Stimulated activated CD8-positive, alpha-beta memory T cell treated with anti-CD3 and anti-CD28 coated beads, Interleukin-15, amount 100 ng/mL, for 24 hours (primary cell): ENCODE measurements at places on chromosomes 6 and 20.

- no peak for DNase-seq
These were observed 17.4 kb upstream of the SLCO4A1 start for GRCh38 chr20:62624719-62625453.

DNA sequence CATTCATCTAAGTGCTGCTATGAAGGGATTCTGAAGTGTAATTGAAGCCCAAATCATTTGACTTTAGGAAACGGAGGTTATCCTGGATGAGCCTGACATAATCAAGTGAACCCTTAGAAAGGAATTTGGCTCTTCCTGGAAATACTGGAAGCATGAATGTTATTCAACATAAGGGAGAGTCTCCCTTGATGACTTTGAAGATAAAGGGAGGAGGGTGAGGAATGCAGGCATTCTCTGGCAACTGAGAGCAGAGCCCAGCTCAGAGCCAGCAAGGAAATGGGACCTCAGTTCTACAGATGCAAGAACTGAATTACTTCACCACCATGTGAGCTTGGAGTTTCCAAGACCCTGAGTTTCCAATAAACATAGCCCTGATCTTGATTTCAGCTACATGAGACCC, 168.2 kb downstream of the DLL1 start:
- DNase-seq, result no peak

DNA sequence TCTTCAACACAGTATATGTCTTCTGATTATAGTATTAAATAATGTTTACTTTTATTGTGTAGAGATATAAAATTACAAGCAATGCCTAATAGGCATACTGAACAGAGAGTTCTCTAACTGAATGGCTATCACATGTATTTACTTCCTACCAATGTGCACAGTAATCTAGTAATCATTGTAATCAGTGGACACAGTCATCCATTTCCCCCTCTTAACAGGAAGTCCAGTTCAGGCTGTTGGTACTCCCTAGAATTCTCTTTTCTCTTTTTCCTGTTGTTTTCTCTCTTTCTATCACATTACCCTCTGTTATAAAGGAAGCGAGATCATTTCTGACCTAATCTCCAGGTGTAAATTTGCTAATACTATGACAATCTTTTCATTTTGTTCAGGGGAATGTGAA, 172.5 kb downstream of the HTR1B start:
- no peak for DNase-seq

DNA sequence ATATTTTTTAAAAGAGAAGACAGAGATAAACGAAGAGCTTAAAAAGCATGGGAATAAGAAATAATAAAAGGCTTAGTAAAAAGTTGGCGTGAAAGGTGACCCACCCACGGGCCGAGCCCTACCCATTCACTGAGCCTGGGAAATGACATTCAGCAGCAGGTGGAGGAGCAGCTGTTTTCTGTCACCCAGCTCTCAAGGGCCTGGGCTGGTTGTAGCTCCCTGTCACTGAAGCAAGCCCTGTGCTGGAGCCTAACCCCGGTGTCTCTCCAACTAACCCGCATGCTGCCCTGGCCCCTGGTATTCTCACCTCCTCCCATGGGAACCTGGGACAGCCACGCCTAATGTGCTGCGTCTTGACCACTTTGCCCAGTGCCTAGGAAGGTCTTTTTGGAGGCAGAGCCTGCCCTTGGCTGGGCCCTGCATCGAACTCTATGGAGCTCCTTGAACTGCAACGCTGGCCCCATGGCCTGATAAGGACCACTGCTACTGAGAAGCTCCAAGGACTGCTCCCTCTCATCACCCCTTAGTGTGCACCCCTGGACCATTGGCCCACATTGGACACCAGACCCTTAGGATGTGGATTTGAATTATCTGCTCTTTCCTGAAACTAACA, 68.8 kb upstream of the IYD start:
- DNase-seq, result no peak

GRCh38 chr6:106927531-106928398, 46.8 kb downstream of the CD24 start:
- no peak for DNase-seq

- DNase-seq, result no peak
These were observed 118.0 kb upstream of the FRMD1 start for GRCh38 chr6:168196881-168197635.

DNA sequence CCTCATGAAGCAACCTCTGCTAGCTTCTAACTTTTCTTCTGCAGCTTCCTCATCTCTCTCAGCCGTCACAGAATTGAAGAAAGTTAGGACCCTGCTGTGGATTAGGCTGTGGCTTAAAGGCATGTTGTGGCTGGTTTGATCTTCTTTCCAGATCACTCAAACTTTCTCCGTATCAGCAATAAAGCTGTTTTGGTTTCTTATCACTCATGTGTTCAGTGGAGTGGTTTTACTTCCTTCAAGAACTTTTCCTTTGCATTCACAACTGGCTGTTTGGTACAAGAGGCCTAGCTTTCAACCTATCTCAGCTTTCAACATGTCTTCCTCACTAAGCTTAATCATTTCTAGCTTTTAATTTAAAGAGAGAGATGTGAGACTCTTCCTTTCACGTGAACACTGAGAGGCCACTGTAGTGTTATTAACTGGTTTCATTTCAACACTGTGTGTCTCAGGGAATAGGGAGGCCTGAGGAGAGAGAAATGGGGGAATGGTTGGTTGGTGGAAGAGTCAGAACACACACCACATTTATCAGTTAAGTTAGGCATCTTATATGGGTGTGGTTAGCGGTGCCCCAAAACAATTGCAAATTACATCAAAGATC, 17.2 kb downstream of the ZSCAN23 start:
- no peak for DNase-seq
